ENCODE measurements at places on chromosomes 16 and 17. TPM values are rescaled to one million over a fixed set of nuclear protein-coding genes. Genes with fewer than 3 reads are reported as not detected.

NHERF2 gene
- 162 TPM for polyA plus RNA-seq

GSG1L gene
- polyA plus RNA-seq = 0.96 TPM

CRISPLD2 gene
- polyA plus RNA-seq = 9.2 TPM

MILR1 gene
- 3.0 TPM for polyA plus RNA-seq

DNA sequence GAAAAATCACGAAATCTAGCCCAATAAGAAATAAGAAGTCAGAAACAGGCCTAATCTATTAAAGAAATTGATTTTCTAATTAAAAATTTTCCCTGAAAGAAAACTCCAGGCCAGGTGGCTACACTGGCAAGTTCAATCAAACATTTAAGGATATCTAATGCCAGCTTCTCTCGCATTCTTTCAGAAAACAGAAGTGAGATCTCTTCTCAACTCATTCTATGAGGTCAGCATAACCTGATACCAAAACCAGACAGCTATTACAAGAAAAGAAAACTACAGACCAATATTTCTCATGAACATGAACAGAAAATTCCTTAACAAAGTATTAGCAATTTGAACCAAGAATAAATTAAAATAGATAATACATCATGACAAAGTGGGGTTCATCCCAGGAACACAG is 52.4 kb downstream of the AXIN2 start:
- no peak for DNase-seq

- no peak for DNase-seq
These were observed 25.5 kb downstream of the TMEM235 start for GRCh38 chr17:78256707-78257591.

DNA sequence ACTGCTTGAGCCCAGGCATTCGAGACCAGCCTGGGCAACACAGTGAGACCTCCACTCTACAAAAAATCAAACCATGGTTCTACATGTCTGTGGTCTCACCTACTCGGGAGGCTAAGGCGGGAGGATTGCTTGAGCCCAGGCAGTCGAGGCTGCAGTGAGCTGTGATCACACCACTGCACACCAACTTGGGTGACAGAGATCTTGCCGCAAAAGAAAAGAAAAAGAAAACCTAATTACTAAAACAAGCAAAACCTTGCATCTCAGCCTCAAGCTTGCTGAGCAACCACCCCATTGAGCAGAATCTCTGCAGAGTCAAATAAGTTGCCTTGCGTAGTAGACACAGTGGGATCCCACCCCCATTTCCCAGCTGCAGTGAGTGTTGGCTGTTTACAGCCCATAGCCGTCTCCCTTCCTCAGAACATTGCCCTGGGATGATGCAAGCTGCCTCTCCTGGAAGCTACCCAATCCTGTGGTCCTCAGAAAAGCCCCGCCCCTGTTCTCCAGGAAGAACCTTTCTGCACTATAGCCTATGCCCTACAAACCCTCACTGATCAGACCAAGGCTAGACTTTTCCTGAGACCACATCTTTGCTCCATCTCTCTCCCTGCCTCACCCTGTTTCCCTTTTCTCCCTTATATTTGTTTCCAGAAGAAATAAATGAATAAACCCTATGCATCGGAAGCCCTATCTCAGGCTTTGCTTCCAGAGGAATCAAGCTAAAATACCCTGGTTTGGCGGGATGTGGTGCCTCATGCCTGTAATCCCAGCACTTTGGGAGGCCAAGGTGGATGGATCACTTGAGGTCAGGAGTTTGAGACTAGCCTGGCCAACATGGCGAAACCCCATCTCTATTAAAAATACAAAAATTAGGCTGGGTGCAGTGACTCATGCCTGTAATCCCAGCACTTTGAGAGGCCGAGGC is 16.7 kb upstream of the ERN2 start:
- DNase-seq = no peak

GRCh38 chr16:74261068-74261467 is 35.5 kb upstream of the PSMD7 start:
- DNase-seq = no peak

- no peak for DNase-seq
These were observed 55.1 kb downstream of the ZNRF1 start for GRCh38 chr16:75053791-75054555.

GRCh38 chr16:83842756-83843507 is 35.2 kb downstream of the HSBP1 start:
- no peak for DNase-seq

GRCh38 chr16:17342031-17342430 is 128.7 kb downstream of the XYLT1 start:
- DNase-seq = no peak

DNA sequence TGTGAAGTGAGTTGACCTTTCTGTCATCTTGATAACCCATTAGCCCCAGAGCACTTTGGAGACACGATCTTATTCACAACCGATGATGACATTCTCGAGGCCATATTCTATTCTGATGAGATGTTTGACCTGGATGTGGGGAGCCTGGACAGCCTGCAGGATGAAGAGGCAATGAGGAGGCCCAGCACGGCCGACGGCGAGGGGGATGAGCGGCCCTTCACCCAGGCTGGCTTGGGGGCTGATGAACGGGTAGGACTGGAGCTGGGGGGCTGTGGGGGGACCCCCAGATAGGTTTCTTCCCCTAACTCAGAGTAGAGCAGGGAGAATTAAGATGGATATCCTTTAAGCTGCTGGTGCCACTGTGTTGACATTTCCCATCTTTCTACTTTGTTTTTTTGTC is 201.7 kb downstream of the KATNIP start:
- no peak for DNase-seq

DNA sequence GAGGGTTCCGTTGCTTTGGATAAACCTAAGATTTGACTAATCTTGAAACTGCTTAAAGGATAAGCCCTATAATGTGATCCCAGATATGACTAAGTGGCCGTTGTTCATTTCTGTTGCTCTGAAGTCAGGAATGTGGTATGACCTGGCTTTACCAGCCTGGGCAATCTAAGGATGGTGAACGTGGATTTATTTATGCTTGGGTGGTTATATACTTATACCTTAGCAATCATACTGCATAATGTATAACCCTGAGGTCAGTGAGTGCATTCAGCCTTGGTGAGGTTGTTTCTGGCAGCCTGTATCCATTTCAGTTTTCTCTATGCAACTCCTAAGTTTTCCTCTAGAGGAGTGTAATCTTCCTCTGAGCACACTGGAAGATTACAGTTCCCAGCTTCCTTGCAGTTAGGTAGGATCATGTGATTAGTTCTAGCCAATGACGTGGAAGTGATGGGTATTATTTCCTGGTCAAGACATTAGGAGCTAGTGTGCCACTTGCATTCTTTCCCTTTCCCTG is 41.9 kb downstream of the FTO start:
- DNase-seq = no peak

DNA sequence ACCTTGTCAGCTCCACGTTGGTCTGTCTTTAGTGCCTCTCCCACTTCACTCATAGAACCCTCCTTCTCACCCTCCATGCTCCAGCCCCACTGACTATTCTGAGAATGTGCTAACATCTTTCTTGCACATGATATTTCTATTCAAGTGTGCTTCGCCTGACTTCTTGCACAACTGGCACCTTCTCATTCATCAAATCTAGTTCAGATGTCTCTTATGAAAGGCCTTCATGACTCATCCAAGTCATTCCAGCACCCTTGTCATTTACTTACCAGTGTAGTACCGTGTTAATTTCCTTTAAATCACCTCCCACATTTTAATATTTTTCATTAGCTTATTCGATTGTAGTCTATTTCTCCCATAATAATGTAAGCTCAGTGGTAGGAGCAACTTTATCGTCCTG is 197.8 kb upstream of the PIRT start:
- no peak for DNase-seq

- DNase-seq = no peak
These were observed 11.0 kb downstream of the CYB561 start for GRCh38 chr17:63434951-63435571.

- no peak for DNase-seq
These were observed 25.2 kb downstream of the TK2 start for GRCh38 chr16:66524601-66525164.

DNA sequence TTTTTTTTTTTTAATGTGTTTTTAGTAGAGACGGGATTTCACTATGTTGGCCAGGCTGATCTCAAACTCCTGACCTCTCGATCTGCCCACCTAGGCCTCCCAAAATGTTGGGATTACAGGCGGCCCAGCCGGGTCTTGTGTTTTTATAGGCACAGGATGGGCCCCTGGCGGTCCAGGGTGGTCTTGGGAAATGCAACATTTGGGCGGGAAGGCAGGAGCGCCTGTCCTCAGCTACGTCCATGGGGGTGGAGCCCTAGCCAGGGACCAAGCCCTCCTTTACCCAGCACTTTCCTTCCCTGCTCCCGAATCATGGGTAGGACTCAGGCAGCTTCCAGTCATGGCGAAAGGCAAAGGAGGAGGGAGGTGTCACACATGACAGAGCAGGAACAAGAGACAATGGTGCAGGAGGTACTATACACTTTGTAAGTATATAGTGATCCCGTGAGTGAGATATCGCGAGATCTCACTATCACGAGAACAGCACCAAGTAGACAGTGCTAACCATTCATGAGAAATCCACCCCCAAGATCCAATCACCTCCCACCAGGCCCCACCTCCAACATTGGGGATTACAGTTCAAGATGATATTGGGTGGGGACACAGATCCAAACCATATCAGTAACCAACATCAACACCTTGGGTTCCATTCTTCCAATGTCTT is 226.7 kb upstream of the WSCD1 start:
- no peak for DNase-seq

DNA sequence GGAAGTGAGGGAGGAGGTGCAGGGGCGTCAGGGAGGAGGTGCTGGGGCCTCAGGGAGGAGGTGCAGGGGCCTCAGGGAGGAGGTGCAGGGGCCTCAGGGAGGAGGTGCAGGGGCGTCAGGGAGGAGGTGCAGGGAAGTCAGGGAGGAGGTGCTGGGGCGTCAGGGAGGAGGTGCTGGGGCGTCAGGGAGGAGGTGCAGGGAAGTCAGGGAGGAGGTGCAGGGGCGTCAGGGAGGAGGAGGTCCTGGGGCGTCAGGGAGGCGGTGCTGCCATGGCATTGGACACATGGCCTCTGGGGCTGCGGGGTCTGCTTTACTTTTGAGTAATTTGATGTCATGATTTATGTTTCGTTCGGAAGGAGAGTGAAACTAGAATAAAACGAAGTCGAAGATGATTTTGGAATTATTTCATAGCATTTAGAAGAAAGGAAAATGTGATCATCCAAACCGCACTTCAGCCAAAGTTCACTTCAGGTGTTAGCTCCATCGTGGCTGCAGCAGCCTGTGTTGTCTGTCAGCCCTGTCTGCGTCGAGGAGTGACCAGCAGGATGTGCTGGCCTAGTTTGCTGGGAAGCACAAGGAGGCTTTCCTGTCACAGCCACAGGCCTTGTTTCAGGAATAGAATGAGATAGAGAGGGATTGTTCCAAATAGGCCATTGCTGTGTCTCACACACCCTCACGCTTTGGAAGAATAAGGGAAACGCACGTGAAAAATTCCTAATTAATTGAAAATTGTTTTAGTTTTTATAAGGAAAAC is 42.8 kb downstream of the RAB11FIP3 start:
- no peak for DNase-seq
